Activated CD8-positive, alpha-beta T cell treated with anti-CD3 and anti-CD28 coated beads, Interleukin-2, amount 10 ng/mL, durations not matched to agents 7 days and 5 days (primary cell): ENCODE measurements at places on chromosomes 3 and 15. TPM values are rescaled to one million over a fixed set of nuclear protein-coding genes. Genes with fewer than 3 reads are reported as not detected.

The MYD88 gene
- 78.6 TPM for total RNA-seq

The SLC9A9 gene
- total RNA-seq = 7.4 TPM

The CPEB1 gene
- 0.18 TPM for total RNA-seq

The PLD1 gene
- total RNA-seq = 1.1 TPM

The RBM15B gene
- 30.7 TPM for total RNA-seq

The ATP10A gene
- 58.9 TPM for total RNA-seq

The ARGFX gene
- not detected for total RNA-seq

The COL6A5 gene
- total RNA-seq = not detected

The ASB14 gene
- total RNA-seq = not detected

The TRH gene
- not detected for total RNA-seq

The KCNAB1 gene
- total RNA-seq = not detected

The PRR20G gene
- not detected for total RNA-seq

The NANOGP8 gene
- not detected for total RNA-seq

The AGTR1 gene
- total RNA-seq = not detected

The LMOD3 gene
- total RNA-seq = not detected

The CDC25A gene
- 30.3 TPM for total RNA-seq

The CCDC174 gene
- 17.5 TPM for total RNA-seq

The ZPLD1 gene
- total RNA-seq = not detected

The MCF2L2 gene
- total RNA-seq = 7.2 TPM

The COLQ gene
- 6.0 TPM for total RNA-seq

The PPIP5K1 gene
- 48.3 TPM for total RNA-seq

The TRA2B gene
- total RNA-seq = 277 TPM

The GUCA1C gene
- not detected for total RNA-seq

The DPP8 gene
- 44.6 TPM for total RNA-seq

The TLR9 gene
- total RNA-seq = 0.79 TPM

The GALNT15 gene
- total RNA-seq = not detected

The LMCD1 gene
- total RNA-seq = 1.2 TPM

The AP4E1 gene
- 20.0 TPM for total RNA-seq

The SHC4 gene
- total RNA-seq = 0.65 TPM

The FBN1 gene
- 0.81 TPM for total RNA-seq

The ENTPD3 gene
- total RNA-seq = not detected

The TMEM266 gene
- not detected for total RNA-seq

The SPTBN5 gene
- total RNA-seq = 0.21 TPM

The XPC gene
- total RNA-seq = 31.6 TPM

The TMEM212 gene
- not detected for total RNA-seq

The RPP25 gene
- total RNA-seq = 7.2 TPM

The P2RY12 gene
- not detected for total RNA-seq

The FSIP1 gene
- total RNA-seq = 0.73 TPM

The CHRNA3 gene
- not detected for total RNA-seq

The PLIN1 gene
- not detected for total RNA-seq

The RHCG gene
- not detected for total RNA-seq

The MESP1 gene
- 1.8 TPM for total RNA-seq

The ZNF80 gene
- total RNA-seq = 0.71 TPM

The USP50 gene
- total RNA-seq = not detected

The HESX1 gene
- total RNA-seq = 0.68 TPM

The CLDN16 gene
- not detected for total RNA-seq

The THRB gene
- total RNA-seq = not detected

The MOBP gene
- total RNA-seq = not detected

The HIGD1A gene
- total RNA-seq = 57.9 TPM

The RBP2 gene
- not detected for total RNA-seq

The SAMMSON gene
- not detected for total RNA-seq

The ANO10 gene
- total RNA-seq = 9.5 TPM

The CPNE4 gene
- total RNA-seq = not detected

The MBD4 gene
- 50.1 TPM for total RNA-seq

The ACOX2 gene
- total RNA-seq = not detected

The FRMD5 gene
- not detected for total RNA-seq

The SLC12A8 gene
- total RNA-seq = 0.50 TPM

The GATM gene
- 1.5 TPM for total RNA-seq

The SMCO1 gene
- 0.13 TPM for total RNA-seq
